ENCODE measurements at places on chromosomes 4 and X.

DNA sequence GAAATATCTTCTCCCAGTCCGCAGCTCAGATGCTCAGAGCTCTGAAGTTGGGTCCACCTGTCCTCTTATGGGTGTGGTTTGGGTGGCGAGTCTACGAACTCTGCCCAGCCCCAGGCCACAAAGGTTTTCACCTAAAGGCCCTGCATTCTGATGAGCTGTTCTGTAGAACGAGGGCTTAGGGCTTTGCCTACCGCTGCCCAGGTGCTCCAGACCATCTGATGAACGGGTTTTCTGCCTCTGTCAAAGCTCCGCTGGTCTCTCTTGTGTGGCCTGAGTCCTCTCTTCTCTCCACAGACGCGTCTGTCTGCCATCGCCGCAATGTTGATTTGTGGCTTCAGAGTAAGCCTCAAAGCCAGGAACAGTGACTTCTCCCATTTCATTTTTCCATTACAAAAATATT, 28.4 kb upstream of the CPLX1 start:
- DNase-seq: no peak

GRCh38 chr4:25753239-25753638, 97.6 kb downstream of the SLC34A2 start:
- DNase-seq: no peak

DNA sequence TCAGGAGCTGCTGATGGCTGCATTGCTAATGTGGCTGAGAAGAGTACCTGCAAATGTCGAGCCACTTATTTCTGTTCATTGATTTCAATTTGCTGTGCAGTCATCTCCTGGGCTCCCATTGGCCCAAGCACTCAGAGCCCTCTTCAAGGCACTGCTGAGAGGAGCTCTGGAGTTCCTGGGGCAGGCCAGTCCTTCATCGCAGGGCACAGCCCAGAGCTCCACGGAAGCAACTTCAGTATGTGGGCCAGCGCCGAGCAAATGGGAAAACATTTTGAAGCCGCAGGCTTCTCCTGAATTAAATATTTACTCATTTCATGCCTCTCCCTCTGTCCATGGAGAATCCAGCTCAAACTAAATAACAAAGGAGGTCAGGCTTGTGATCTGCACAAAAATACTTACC, 383.3 kb downstream of the BCOR start:
- no peak for DNase-seq

DNA sequence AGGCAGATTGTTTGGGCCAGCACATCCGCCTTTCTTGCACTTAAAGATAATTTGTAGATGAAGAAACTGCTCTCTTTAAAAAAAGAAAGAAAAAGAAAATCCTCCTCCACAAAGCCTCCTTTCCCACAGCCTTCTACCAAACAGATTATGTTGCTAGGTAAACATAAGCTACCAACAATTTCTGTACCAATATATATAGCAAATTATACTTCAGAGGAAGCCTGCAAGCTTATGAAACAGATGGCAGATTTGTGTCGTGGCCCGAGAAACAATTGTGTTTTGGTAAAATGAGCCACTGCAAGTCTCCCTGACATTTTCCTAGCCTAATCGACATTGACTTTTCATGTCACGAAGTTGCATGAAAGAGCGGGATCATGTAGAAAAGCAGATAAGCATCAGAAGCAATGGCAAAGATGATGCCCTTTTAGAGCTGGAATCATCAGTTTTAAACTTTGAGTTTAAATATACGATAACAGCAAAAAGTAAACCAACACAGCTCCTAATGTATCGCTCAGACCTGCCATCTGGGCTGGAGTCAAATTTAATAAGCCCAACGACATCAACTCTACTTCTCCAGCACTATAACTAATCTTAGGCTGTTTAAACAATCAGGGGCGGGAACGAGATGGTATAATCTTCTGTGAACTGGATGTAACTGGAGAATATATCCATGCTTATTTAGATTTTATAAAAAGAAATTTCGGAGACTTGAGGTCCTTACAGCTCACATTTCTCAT, 94.9 kb upstream of the PLAC1 start:
- DNase-seq: no peak

GRCh38 chr4:123452616-123453015, 56.0 kb downstream of the SPRY1 start:
- no peak for DNase-seq

- DNase-seq: peak; percentile 61
Measured at GRCh38 chr4:169485791-169486742, 126.3 kb downstream of the NEK1 start.

Data from neuronal stem cell (in vitro differentiated cells).